ENCODE measurements at places on chromosomes 2 and 18. TPM values are rescaled to one million over a fixed set of nuclear protein-coding genes. Genes with fewer than 3 reads are reported as not detected.

GRCh38 chr2:175468431-175469098, 287.1 kb upstream of the ATP5MC3 start:
- no peak overlapping the region for H3K27ac ChIP-seq
- no peak overlapping the region for H3K4me3 ChIP-seq
- no peaks in the 10 kb centered on the region for H3K27me3 ChIP-seq

GRCh38 chr2:8412082-8412481, 269.8 kb upstream of the ID2 start:
- H3K27me3 ChIP-seq = peaks cover 4% of the 10 kb centered on the region
- peaks cover 22% of the 10 kb centered on the region for H3K4me1 ChIP-seq
- DNase-seq = no peak
- H3K27ac ChIP-seq = no peak overlapping the region

DNA sequence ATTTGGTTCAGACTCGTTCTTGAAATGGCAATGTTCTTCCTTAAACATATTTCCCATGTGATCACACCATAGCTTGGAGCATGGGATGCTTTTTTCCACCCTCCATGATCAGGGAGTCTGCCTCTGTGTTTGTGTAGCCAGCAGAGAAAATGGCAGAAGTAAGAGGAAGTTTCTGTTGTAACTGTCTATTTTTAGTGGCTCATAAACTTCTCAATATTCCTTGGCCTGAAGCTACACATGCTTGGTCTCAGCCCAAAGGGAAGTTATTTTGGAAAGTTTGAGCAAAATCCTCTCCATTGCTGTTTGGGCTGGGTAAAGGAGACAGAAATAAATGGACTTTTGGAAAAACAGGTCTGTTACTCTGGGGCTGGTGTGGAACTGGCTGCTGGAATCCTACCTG, 33.4 kb upstream of the ITGA6 start:
- no peak for DNase-seq
- no peaks in the 10 kb centered on the region for H3K27me3 ChIP-seq
- no peak overlapping the region for H3K4me3 ChIP-seq
- peaks cover 6% of the 10 kb centered on the region for H3K4me1 ChIP-seq

DNA sequence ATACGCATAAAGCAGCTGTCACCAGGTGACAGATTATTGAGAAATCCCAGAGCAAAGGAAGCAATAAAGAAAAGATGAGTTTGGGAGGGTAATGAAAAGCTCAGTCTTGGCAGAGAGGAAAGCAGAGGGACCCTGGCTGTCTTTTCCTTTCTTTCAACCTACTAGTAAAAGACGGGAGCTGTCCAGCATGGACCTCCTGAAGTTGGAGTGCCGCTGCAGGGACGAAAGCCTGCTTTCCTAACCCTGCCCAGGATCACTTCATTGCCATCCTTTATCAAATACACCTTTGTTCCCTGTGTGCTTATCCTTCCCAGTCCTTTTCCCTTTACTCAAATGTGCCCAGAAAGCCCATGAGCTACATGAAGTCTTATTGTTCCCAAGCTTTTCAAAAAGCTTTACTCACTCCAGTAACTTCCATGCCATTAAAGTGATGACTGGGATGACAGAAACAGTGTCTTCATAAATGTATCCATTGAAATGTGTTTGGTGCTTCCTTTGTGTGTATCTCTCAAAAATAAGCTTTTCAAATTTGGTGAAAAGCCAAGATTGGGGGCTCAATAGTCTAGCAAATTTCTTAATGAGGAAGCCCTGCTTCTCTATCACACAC, 3.7 kb upstream of the SPR start:
- peaks cover 6% of the 10 kb centered on the region for H3K4me1 ChIP-seq
- no peak for DNase-seq
- H3K36me3 ChIP-seq = no peaks in the 10 kb centered on the region
- H3K27me3 ChIP-seq = peaks cover 53% of the 10 kb centered on the region

GRCh38 chr2:1140389-1141003, 189.8 kb downstream of the SNTG2 start:
- H3K4me1 ChIP-seq = peaks cover 5% of the 10 kb centered on the region
- no peak overlapping the region for H3K4me3 ChIP-seq
- H3K27me3 ChIP-seq = no peaks in the 10 kb centered on the region
- no peaks in the 10 kb centered on the region for H3K36me3 ChIP-seq
- H3K27ac ChIP-seq = no peak overlapping the region
- peak; percentile 51 for DNase-seq

- H3K27ac ChIP-seq = no peak overlapping the region
- no peak overlapping the region for H3K4me3 ChIP-seq
- DNase-seq = no peak
- H3K36me3 ChIP-seq = no peaks in the 10 kb centered on the region
- H3K4me1 ChIP-seq = peaks cover 14% of the 10 kb centered on the region
- peaks cover 9% of the 10 kb centered on the region for H3K27me3 ChIP-seq
These were observed 43.2 kb upstream of the SALL3 start for GRCh38 chr18:78936251-78937005.

- no peak for DNase-seq
- no peak overlapping the region for H3K27ac ChIP-seq
- no peaks in the 10 kb centered on the region for H3K27me3 ChIP-seq
- H3K4me1 ChIP-seq = no peaks in the 10 kb centered on the region
- no peak overlapping the region for H3K4me3 ChIP-seq
These were observed 52.5 kb downstream of the ASXL3 start for GRCh38 chr18:33630476-33630875.

DNA sequence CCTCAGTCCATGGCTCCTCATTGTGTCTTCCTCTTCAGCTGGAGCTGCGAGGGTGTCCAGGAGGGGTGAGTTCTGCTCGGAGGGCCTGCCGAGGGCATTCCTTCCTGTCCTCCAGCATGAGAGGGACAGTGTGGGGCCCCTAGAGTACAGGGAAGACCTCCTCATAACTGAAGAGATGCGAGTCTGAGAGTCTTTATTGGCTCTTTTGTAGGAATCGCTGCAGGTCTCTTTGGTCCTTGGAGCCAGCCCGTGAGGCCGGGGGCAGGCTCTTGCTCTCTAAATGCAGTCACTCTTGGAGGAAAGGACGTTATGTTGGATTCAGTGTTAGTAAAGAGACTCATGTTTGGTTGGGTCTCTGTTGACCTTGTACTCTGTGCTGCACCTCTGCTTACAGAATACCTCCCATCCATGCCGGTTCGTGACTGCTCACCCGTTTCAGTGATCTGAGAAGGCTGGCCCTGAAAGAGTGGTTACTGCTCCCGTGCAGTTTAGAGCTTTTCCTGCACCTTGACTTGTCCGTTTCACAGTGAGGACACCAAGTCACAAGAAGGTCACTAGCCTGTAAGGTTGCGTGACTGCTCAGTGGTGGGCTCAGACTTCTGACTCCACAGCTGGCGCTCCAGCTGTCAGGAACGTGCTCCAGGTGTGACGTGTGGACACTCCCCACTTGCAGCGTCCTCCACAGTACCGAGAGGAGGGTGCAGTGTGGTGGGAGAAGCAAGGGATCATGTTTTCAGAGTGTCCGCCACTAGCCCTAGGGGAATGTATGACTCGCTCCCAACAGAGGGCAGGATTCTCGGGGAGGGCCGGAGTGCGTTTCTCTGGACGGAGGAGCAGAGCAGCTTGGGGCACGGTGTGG, 7.8 kb downstream of the ATG4B start:
- peaks cover 19% of the 10 kb centered on the region for H3K4me1 ChIP-seq
- H3K27me3 ChIP-seq = no peaks in the 10 kb centered on the region
- H3K27ac ChIP-seq = no peak overlapping the region
- no peak for DNase-seq
- peaks cover 4% of the 10 kb centered on the region for H3K36me3 ChIP-seq

DNA sequence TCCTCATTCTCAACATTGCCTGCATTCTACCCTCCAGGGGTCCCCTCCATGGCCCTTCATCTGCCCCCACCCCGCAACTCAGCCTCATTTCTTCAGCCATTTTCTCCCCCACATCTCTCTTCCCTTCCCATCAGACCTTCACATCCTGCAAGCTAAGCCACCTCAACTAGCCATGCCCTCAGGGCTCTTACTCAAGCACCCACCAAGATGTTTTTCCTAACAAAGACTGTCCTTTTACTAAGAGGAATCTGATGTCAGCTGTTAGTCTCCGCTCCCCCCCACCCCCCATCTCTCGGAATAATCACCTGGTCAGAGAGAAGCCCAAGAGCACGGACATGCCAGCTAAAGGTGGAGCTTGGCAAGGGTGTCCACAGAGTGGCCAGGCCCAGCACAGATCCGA, 4.7 kb upstream of the CAPN10 start:
- no peak overlapping the region for H3K4me3 ChIP-seq
- no peaks in the 10 kb centered on the region for H3K27me3 ChIP-seq
- H3K36me3 ChIP-seq = peaks cover 16% of the 10 kb centered on the region
- DNase-seq = no peak

- H3K4me3 ChIP-seq = peak overlapping the region; percentile 13
- H3K4me1 ChIP-seq = no peaks in the 10 kb centered on the region
- H3K27ac ChIP-seq = no peak overlapping the region
- H3K27me3 ChIP-seq = no peaks in the 10 kb centered on the region
- H3K36me3 ChIP-seq = no peaks in the 10 kb centered on the region
These were observed 147.2 kb downstream of the TSN start for GRCh38 chr2:121902616-121903015.

The LIPG gene
- total RNA-seq = not detected

The ARL5A gene
- total RNA-seq = 45.3 TPM

The SFT2D3 gene
- total RNA-seq = 4.6 TPM

The IL37 gene
- total RNA-seq = not detected

The EN1 gene
- total RNA-seq = not detected

The CYP1B1 gene
- total RNA-seq = 4.2 TPM

The SGPP2 gene
- 0.44 TPM for total RNA-seq

The TMEM17 gene
- 0.12 TPM for total RNA-seq
